ENCODE measurements at places on chromosomes 6 and 20.

DNA sequence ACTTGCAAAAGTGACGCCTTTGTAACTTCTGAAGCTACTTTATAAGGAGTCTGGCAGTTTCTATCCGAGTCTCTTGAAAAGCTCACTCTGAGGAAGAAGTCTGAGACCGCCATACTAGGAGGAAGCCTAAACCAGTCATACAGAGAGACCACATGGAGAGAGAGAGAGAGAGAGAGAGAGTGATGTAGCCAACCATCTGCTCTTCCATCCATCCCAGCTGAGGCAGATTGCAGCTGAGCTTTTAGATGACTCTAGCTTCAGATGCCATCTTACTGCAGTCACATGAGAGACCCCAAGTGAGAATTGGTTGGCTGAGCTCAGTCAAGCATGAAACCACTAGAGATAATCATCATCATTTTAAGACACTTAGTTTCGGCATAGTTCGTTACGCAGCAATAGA, 15.0 kb upstream of the DTNBP1 start:
- H3K27ac ChIP-seq, result no peak overlapping the region
- DNase-seq, result no peak
- H3K4me3 ChIP-seq, result no peak overlapping the region
- H3K36me3 ChIP-seq, result no peaks in the 10 kb centered on the region

GRCh38 chr6:136923954-136924673, 2.0 kb downstream of the SLC35D3 start:
- H3K4me3 ChIP-seq, result no peak overlapping the region
- no peak overlapping the region for H3K27ac ChIP-seq
- DNase-seq, result no peak
- no peaks in the 10 kb centered on the region for H3K36me3 ChIP-seq

DNA sequence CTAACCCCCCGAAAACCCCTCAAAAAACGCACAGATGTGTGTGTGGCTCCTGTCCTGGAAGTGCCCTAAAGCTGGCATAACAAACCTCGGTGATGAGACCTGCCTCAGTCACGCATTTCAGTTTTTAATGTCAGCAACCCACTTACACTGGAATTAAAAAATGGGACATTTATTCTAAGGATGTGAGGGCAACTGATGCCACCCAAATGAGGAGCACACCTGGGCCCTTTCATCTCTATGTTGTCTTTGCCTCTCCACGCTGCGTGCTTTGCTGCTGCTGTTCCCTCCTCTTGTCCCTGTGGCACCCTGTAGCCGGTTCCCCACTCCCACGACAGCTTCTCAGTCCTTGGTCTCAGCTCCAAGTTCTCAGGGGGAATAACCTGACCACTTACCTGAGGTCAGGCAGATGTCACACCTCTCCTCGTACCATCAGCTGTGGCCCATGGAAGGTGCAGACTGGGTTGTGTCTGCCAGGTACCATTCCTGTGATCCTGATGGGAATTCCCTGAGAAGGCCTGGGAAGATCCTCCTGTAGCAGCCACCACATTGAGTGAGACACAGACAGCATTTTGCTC, 134.2 kb upstream of the THBS2 start:
- H3K4me3 ChIP-seq, result no peak overlapping the region
- H3K36me3 ChIP-seq, result no peaks in the 10 kb centered on the region
- H3K27me3 ChIP-seq, result no peaks in the 10 kb centered on the region
- DNase-seq, result no peak
- H3K27ac ChIP-seq, result no peak overlapping the region

- H3K36me3 ChIP-seq, result no peaks in the 10 kb centered on the region
- H3K27me3 ChIP-seq, result no peaks in the 10 kb centered on the region
- no peak overlapping the region for H3K27ac ChIP-seq
- no peak overlapping the region for H3K4me3 ChIP-seq
These were observed 119.7 kb downstream of the MYLK4 start for GRCh38 chr6:2630891-2631571.

DNA sequence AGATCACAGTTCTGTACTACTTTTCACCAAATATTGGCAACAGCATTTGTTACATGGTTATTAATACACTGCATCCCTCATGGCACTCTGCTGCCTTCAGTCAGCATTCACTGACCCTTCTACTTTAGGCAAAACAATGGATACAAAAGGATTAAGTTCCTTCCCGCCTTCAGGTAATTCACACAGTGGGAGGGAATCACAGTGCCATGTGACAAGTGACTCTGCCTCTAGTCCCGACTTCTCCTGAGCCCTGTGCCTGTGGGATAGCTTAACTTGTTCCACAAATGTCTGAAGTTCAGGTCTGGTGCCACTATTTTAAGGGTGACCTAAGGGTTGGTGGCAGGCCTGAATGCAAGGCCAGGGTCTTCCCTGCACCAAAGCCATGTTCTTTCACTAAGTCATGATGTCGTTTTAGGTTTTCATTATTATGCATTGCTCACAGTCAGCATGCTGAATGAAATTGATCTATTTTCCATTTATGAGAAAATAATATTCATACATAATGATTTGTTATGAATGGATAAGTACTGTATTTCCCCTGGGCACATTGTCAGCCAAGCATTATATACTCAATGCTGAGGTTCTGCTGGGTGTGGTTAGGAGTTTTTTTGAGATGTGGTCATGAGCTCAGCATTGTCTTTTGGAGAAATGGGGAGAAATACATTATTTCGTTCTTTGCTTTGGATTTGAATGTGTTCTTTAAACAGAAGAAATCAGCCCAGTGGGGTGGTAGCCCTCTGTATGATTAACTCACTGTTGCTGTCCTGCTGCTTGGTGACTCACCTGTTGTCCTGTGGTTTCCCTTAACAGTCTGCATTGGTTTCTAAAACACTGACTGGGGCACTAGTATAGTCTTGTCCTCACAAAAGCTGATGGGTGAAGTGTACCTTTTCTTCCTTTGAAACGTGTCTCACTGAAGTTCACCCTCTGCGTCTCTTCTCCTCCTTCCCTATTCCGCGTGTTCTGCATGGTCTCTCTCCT, 66.4 kb downstream of the AFDN start:
- no peak overlapping the region for H3K4me3 ChIP-seq
- peaks cover 5% of the 10 kb centered on the region for H3K36me3 ChIP-seq
- no peaks in the 10 kb centered on the region for H3K27me3 ChIP-seq
- H3K27ac ChIP-seq, result no peak overlapping the region
- peak; percentile 43 for DNase-seq

DNA sequence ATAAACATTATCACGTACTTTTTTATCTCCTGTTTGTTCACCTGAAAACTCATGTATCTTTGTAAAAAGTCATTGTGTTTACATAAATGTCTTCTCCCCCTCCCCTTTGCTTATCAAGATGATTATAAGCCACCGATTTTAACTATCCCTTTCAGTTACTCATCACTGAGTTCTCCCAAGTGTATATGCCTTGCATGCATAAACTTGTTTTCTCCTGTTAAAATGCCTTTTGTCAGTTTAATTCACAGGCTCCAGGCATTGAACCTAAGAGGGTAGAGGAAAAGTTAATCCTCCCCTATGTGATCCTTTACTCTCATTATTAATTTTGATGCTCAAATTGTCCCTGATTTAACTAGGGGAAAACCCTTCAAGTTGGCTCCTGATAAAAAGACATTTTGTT, 24.2 kb downstream of the ANKEF1 start:
- no peaks in the 10 kb centered on the region for H3K27me3 ChIP-seq
- DNase-seq, result no peak
- no peaks in the 10 kb centered on the region for H3K4me1 ChIP-seq
- no peaks in the 10 kb centered on the region for H3K36me3 ChIP-seq
- H3K4me3 ChIP-seq, result no peak overlapping the region

All from iPS DF 6.9 (cell line).